ENCODE measurements at places on chromosomes 1 and 21. TPM values are rescaled to one million over a fixed set of nuclear protein-coding genes. Genes with fewer than 3 reads are reported as not detected.

DNA sequence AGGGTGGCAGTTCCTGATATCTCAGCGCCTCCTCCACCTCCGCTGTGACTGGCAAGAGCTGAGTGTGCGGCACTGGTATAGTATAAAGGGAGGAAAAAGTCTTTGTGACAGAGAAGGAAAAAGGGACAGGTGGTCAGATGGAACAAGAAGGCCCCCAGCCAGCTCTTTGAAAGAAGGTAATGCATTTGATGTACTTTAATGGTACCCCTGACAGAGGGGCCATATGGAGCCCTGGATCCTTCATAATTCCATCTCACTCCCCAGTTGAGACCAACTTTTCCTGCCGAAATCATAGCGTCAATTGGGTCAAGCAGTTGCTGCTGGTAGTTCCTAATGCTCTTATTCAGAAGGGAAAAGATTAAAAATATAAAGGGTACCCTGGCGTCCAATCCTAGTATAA, 198.2 kb downstream of the ZNF326 start:
- H3K27me3 ChIP-seq = peaks cover 18% of the 10 kb centered on the region
- H3K36me3 ChIP-seq = no peaks in the 10 kb centered on the region
- H3K4me3 ChIP-seq = no peak overlapping the region

DNA sequence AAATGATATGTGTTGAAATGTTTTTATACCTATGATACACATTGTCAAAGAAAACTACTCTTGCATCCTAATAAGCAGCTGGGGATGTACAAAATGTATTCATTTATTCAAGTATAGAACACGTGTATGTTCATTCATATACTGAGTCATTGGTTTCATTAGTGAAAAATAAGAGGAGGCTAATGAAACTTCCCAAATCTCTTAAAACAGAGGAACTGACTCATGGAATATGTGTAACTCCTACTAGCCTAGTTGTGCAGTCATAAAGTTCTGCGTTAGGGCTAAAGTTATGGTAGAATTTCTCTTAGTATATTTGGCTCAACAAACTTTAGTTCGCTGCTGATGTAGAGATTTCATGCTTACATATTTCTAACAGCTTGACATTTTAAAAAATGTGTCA, 441.6 kb downstream of the NCAM2 start:
- H3K4me3 ChIP-seq = no peak overlapping the region
- no peaks in the 10 kb centered on the region for H3K27me3 ChIP-seq
- no peak overlapping the region for H3K27ac ChIP-seq
- H3K4me1 ChIP-seq = no peaks in the 10 kb centered on the region
- DNase-seq = no peak
- H3K36me3 ChIP-seq = no peaks in the 10 kb centered on the region

DNA sequence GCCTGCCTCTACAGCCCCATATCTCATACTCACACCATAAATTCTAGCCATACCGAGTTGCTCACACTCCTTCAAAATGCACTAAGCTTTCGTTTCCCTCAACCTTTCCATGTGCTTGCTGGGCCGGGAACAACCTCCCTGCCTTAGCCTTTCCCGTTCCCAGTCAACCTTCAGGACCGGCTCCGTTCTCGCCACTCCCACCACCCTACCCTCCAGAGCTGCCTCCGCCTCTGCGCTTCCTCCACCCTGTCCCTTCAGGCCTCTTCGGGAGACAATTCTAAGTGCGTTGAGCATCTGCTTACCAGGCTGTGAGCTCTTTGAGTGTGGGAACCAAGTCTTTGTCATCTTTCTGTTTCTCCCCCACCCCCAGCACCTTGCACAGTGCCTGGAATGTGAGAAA, 31.6 kb downstream of the KCNN3 start:
- H3K4me3 ChIP-seq = no peak overlapping the region
- H3K27me3 ChIP-seq = peaks cover 93% of the 10 kb centered on the region
- no peak for DNase-seq
- H3K36me3 ChIP-seq = no peaks in the 10 kb centered on the region

- no peak for DNase-seq
- no peaks in the 10 kb centered on the region for H3K27me3 ChIP-seq
- no peak overlapping the region for H3K4me3 ChIP-seq
- H3K4me1 ChIP-seq = peaks cover 34% of the 10 kb centered on the region
Observed at GRCh38 chr1:216186141-216186540, 237.1 kb downstream of the USH2A start.

GRCh38 chr1:108716437-108717230, 3.9 kb downstream of the FNDC7 start:
- H3K4me3 ChIP-seq = no peak overlapping the region
- no peak for DNase-seq
- peaks cover 14% of the 10 kb centered on the region for H3K4me1 ChIP-seq
- no peaks in the 10 kb centered on the region for H3K36me3 ChIP-seq
- H3K27ac ChIP-seq = no peak overlapping the region
- H3K27me3 ChIP-seq = no peaks in the 10 kb centered on the region

- no peaks in the 10 kb centered on the region for H3K27me3 ChIP-seq
- no peaks in the 10 kb centered on the region for H3K36me3 ChIP-seq
- no peak overlapping the region for H3K4me3 ChIP-seq
- no peak overlapping the region for H3K27ac ChIP-seq
- DNase-seq = no peak
Observed at GRCh38 chr21:31161157-31161556, 122.9 kb upstream of the KRTAP19-8 start.

DNA sequence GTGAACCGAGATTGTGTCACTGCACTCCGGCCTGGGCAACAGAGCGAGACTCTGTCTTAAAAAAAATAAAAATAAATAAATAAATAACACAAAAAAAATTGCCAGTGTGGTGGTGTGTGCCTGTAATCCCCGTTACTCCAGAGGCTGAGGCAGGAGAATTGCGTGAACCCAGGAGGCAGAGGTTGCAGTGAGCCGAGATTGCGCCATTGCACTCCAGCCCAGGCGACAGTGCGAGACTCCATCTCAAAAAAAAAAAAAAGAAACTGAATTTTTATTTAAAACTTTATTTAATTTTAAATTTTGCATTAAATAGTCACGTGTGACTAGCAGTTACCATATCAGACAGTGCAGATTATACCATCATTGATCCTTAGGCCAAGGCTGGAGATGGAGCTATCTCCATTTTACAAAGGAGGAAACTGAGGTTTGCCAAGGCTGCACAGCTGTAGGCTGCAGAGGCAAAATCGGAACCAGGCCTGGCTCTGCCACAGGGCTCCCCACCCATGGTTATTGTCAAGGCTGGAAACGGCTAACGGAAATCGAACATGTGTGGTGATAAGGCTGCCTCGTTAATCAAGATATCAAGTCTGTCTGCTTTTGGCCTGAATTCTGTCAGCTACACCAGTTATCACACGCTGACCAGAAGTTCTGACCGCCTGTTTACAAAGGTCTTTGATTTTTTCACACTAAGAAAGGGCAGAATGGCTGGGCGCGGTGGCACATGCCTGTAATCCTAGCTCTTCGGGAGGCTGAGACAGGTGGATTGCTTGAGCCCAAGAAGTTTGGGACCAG, 20.5 kb downstream of the HSPG2 start:
- H3K4me1 ChIP-seq = peaks cover 31% of the 10 kb centered on the region
- no peak overlapping the region for H3K4me3 ChIP-seq
- H3K27me3 ChIP-seq = no peaks in the 10 kb centered on the region
- DNase-seq = no peak

- H3K4me3 ChIP-seq = no peak overlapping the region
- H3K27me3 ChIP-seq = no peaks in the 10 kb centered on the region
- H3K4me1 ChIP-seq = peaks cover 41% of the 10 kb centered on the region
- no peak for DNase-seq
Observed at GRCh38 chr1:91876040-91876470, 9.9 kb downstream of the TGFBR3 start.

- no peak for DNase-seq
- no peak overlapping the region for H3K4me3 ChIP-seq
- no peaks in the 10 kb centered on the region for H3K4me1 ChIP-seq
- no peaks in the 10 kb centered on the region for H3K36me3 ChIP-seq
- no peak overlapping the region for H3K27ac ChIP-seq
Observed at GRCh38 chr1:231070758-231071444, 30.8 kb upstream of the FAM89A start.

DCST1 gene
- total RNA-seq = not detected

CTSE gene
- 457 TPM for total RNA-seq

CREB3L4 gene
- 23.2 TPM for total RNA-seq

Measured in Calu3 (cell line).